ENCODE measurements at places on chromosomes 5 and 9.

DNA sequence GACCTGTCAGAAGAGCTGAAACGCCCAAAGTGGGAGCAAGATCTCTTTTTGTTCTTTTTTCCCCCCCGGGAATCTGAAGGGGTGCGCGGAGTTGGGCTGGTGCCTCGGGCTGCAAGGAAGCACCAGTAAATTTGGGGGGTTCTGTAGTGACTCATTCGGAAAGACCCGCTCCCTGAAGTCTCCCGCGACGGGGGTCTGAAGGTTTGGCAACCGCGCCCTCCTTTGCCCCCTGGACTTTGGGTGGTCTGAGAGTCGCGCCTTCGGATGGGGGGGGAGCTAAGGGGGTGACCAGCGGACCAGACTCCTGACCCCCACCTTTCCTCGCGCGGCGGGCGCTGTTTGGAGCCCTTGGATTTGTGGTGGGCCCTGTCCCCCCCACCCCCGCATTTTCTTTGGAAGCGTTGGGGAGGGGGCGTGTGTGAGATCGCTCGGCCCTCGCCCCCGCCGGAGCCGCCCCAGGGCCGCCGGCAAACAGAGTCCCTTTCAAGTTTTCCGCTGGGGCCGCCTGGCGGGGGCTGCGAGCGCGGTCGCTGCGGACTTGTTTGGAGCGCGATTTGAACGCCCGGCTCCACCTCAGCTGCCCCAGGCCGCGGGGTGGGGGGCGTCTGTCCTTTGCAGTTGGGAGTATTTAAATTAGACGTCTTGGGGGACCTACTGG, 2.0 kb downstream of the CXXC5 start:
- DNase-seq: no peak

DNA sequence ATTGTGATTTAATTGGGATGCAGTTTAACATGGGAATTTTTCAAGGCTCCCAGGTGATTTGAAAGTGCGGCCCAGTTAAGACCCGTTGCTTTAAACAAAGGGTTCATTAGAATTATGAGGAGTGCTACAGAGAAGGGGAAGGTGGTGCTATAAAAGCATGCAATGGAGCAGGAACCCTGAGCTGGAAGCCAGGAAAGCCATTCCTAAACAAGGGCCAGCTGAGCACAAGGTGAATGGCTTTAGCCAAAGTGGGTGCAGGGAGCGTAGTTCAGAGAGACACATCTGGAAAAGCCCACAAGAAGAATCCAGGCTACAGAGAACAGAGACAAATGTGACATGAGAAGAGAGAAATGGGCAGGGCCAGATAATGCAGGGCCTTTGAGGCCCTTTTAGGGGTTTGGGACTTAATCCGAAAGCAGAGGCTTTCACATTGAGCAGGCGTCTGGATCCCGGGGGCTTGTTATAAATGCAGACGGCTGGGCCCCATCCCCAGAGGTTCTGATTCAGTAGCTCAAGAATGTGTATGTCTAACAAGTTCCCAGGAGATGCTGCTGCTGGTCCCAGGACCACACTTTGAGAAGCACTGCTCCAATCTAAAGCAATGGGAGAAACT, 138.1 kb upstream of the WWC1 start:
- DNase-seq: no peak

DNA sequence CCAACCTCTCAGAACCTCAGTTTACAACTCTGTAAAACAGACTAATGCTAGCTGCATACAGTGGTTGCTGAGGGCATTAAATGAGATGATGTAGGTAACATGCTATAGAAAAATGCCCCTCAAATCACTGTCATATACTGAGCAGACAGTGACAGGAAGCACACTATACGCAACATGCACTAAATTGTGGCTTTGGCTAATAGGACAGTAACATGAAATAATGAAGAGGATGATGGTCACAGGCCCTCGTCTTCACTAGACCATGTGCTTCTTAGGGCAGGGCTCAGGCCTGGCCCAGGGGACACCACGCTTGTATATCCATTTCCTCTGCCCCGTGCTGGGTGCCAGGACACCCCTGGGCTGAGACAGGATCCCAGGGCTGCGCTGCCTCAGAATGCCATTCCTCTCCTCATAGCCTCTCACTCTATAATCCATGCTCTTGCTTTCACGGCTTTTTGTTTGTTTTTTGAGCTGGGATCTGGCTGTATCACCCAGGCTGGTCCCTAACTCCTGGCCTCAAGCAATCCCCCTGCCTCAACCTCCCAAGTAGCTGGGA, 18.9 kb downstream of the CSF1R start:
- no peak for DNase-seq

GRCh38 chr5:78648359-78649210, at the start of gene LHFPL2:
Gene LHFPL2, minus strand, starts transcription at chr5:78648772. Its CDS starts 138,559 bp downstream, at chr5:78510213.
- no peak for DNase-seq

DNA sequence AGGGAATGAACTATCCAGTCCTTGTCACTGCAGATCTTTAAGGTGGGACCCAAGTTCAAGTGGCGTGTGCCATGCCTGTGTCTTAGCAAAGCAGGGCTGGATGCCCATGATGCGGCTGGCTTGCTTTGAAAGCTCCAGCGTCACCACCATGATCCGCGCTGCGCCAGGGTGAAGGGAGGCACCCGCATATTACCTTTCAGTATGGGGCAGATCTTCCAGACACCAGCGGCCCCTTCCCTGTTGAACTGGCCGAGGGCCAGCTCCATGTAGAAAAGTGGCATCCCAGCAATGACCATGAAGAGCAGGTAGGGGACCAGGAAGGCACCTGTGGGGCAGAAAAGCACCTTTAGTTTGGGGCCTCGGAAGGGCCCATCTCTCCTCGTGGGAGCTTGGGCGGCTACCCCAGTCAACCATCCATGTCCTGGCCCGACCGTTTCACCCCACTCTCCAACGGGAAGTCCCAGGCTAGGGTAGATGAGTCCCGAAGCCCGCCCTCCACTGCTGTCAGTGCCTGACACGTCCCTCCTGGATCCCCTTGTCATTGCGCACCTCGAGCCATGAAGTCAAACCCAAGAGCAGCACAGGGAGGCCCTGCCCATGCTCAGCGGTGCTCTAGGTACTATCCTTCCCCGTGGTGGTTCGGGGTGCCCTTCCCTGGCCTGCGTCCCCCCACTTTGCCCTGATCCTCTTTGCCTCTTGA, 3.9 kb downstream of the SLC6A3 start:
- no peak for DNase-seq

DNA sequence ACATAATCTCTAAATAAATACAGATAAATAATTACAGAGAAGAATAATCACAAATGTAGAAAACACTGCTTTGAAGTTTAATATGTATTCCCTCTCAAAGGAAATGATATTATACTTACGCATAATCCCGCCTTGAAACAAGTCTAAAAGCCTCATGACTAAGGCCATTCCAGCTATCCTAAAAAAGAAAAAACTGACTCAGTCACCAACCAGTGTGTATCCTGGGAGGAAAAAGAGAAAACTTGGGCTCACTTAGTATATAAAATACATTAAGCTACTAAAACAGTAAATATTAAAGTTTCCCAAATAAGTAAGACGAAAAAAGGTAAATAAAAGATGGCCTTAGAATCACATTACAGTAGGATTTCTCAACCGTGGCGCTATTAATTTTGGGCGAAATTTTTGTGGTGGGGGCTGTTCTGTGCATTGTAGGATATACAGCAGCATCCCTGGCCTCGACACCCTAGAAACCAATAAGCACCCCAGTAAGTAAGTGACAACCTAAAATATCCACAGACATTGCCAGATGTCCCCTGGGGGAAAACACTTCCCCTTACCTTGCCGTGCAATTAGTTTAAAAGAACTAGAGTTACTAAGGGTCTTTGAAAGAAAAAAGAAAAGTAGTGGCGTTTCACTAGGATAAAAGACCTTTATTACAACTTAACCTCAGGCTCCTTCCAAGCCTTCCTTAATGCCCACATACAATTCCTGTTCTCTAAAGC, 1.1 kb downstream of the HSPA9 start:
- no peak for DNase-seq

GRCh38 chr5:175701797-175702196, 43.9 kb downstream of the HRH2 start:
- DNase-seq: no peak

DNA sequence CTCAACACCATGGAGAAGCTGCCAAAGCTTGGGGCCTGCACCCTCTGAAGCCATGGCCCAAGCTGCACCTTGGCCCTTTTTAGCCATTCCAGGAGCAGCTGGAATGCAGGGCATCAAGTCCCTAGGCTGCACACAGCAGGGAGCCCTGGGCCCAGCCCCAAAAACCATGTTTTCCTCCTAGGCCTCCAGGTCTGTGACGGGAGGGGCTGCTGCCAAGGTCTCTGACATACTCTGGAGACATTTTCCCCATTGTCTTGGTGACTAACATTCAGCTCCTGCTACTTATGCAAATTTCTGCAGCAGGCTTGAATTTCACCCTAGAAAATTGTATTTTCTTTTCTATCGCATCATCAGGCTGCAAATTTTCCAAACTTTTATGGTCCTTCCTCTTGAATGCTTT, 64.6 kb downstream of the ELOVL7 start:
- DNase-seq: no peak

DNA sequence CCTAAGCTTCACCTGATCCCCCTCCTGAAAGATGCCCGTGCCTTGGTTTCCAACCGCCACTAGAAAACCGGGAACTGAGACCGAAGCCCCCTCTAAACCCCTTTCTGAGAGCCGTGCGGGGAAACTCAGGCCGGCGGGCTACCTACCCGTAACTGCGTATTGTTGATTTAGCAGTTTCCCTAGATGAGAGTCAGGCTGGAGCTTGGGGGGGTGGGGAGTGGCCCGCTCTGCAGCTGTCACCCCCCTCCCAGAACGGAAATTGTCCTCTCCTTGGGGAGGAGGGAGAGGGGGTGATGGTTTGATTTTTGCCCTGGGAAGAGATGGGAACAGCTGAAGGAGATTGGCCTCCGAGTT, 2.5 kb downstream of the CXXC5 start:
- no peak for DNase-seq

DNA sequence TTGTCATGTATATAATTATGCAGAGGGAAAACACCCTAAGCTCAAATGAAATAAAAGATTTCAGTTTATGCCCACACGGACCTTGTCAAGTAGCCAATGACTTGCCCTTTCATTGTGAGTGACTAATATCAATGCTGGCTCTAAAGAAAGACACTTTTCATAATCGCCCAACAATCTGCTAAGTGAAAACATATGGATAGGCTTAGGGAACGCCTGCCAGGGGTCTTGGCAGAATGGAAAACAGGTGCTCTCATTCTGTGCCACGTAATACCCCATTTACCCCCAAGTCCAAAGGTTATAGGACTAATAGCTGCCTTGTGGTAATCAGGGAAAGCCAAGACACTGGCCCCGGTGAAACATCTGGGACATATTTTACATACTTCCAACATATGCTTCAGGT, 157.7 kb downstream of the SLF1 start:
- DNase-seq: no peak

DNA sequence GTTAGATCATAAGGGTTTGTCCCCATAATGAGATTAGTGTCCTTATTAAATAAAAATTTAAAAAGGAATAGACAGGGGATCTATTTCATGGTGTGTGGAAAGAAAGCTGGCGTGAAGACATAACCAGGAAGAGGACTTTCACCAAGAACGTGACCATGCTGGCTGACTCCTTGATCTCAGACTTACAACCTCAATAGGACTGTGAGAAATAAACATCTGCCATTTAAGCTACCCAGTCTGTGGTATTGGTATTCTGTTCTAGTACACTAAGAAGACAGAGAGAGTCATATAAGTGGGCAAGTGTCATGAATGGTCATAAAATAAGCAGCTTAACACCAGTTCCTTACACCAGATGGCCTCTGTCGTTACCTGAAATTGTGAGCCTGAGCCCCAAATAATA, 259.4 kb upstream of the CCNG1 start:
- DNase-seq: no peak

GRCh38 chr5:149452665-149453617, 73.8 kb upstream of the IL17B start:
- no peak for DNase-seq

- DNase-seq: peak; percentile 38
These were observed 470 bp downstream of the BAG1 start for GRCh38 chr9:33264003-33264472.

DNA sequence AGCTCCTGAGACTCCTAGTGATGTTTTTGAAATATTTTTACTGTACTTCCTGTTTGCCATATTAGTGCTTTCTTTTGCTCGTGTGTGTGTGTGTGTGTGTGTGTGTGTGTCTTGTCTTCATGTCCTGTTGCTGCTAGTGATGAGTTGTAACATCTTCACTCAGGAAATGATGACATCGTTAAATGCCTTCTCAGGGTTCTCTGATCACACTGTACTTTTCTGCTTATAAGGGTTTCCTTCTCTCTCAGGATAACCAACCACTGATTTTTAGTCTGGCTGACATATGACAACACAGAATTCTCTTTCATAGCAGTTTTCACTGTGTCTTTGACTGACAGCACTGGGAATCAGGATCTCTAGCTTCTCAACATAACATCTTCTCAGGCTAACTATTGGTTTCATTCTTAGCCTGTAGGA, 16.1 kb downstream of the SV2C start:
- peak; percentile 61 for DNase-seq

- DNase-seq: no peak
These were observed 31.9 kb downstream of the THBS4 start for GRCh38 chr5:80067016-80067415.

GRCh38 chr5:71946343-71947030, 160.8 kb upstream of the MAP1B start:
- DNase-seq: no peak

- DNase-seq: no peak
These were observed 820 bp downstream of the FBP1 start for GRCh38 chr9:94638335-94639060.

DNA sequence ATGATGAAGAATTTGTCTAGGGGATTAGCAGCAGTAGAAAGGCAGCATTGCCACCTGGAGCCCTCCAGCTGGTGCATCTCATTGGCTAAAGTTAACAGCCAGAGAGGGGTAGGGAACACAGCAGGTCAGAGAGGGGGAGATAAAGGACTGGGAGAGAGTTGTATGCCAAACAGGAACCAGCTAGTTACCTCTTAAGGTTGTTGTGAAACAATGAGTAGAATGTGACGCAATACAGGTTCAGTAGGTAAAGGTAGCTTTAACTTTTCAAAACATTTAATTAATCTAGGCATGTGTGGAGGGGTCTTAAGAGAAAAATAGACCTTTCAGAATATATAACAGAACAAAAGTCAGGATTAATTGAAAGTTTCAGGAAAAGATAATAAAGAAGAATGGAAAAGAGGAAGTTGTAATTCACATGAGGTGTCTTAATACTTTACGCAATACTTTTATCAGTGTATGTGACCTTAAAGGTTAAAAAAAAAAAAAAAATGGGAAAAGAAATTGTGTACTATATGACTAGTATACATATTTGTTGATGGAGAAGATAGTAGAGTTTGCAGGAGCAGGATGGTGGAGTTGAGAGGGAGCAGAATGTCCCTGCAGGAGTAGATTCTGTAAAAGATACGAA, 14.3 kb downstream of the FBXO38 start:
- DNase-seq: no peak

GRCh38 chr9:83754383-83754977, 46.7 kb upstream of the UBQLN1 start:
- no peak for DNase-seq

All from CD4-positive, alpha-beta T cell treated with Interleukin-10 for 1 hour (primary cell).